ENCODE measurements at places on chromosomes 11 and 22.

DNA sequence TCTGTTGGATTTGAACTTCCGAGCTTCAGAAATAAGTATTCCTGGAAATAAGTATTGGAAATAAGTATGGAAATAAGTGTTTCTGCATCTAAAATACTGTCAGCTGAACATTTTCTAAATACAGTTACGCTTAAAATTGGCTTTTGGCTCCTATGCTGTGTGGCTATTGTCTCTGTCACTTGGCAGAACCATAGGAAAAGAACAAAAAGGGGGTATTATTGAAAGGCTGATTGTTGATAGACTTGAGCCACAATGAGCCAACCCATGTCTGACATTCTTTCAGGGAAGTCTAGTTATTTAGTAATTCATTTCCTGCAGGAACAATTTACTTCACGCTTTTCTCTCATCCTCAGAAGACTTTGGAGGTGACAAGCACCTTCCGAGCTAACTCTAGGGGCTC is 32.5 kb upstream of the LARGE1 start:
- DNase-seq = no peak

DNA sequence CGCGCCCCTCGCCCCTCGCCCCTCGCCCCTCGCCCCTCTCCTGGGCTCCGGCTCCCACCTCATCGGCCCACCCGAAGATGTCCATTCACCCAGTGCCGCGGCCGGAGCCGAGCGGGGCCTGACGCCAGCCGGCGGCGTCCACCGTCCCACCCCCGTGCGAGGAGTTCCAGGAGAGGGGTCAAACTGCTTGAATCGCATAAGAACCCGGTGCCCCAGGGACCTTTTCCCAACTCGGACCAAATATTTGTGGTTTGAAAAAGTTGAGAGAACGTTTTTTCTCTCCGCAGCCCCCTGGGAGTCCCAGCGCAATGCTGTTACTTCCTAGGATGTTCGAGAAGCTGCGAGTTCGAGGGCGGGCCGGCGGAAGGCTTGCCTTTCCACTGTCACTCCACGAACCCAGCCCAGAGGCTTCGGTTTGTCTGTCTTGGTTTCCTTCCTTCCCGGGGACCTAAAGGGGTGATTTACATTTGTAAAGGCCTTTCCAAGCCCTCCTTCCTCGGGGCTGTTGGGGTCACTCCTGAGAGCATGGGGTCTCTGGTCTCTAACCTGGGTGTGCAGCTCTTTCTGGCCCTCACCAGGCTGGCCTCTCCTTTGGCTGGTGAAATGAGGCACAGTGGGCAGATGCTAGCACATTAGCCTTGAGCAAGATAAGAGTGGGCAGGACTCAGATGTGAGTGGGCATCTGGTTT is 38.0 kb downstream of the ETS1 start:
- DNase-seq = no peak

GRCh38 chr11:59191890-59192289 is 20.0 kb downstream of the DTX4 start:
- DNase-seq = no peak

DNA sequence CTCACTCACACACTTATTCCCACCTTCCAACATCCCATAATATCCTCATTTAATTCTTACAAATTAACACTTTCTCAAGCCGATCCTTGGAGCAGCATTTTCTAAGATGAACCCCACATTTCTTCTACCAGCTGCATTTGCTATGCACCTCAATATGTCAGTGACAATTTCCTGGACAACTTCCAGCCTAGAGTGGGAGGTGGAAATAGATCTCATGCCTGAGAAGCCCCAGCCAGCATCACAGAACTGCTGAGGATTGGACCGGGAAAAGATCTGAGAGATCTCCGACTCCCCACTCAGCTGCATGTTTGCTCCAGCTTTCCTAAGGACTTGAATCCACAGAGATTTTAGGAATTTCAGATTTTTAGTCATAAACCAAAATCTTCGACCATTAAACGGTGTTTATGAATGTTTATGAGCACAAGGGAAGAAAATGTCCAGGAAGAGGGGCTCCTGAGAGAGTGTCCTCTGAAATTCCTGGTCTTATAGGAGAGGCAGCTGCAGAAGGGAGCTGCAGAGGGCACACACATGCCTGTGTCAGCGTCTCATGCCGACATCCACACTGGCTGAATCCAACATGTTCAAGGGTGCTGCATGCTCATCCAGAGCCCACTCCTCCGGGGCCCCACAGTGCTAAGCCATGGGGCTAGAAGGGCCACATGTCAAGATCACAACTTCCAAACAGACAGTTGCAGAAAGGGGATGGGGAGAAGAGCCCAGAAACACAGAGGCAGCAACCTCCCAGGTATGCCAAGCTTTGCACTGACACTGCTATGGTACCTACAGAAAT is 68.6 kb downstream of the MICAL3 start:
- no peak for DNase-seq

GRCh38 chr11:43810929-43811596 is 69.6 kb upstream of the ALKBH3 start:
- no peak for DNase-seq

DNA sequence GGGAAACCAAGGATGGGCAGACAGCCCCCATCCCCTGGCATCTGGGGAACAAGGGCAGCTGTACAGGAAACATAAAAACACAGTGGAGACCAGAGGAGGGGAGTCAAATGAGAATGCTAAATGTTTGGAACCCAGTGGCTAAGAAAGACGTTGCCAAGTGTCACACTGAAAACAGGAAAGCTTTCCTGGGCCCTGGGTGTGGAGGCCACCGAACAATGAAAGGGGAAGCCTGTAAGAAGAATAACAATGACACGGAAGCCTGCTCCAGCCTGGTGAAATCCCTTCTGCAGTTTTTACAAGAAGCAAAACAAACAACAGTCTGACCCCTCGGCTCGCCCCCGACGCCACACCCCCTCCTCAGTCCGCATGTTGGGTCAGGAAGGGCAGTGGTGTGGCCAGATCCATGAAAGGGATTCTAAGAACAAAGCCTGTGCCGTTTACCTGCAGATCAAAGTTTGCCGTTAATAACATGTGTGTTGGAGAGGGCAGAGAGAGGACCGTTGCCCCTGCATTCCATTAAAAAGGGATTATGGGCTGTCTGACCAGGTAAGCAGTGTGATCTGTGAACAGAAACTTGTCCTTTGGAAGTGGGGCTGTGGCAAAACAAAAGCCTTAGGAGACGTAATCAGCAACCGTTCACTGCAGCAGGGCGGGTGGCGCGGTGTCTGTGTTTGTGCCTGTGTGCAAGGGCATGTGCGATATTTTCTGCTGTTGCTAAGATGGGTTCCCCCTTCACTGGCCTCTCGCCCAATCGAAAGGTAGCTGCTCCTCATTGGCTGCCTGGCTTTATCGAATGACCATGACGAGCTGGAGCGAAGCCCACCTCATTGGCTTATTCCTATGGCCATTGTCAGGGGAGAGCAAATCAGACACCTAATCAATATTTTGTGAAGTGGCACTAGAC is 113.7 kb upstream of the BLID start:
- DNase-seq = no peak

GRCh38 chr11:120028897-120029258 is 109.0 kb downstream of the TRIM29 start:
- DNase-seq = no peak

- no peak for DNase-seq
Measured at GRCh38 chr11:69732910-69733309, 29.1 kb upstream of the FGF19 start.

- DNase-seq = no peak
Measured at GRCh38 chr11:95766701-95767100, 22.9 kb downstream of the FAM76B start.

DNA sequence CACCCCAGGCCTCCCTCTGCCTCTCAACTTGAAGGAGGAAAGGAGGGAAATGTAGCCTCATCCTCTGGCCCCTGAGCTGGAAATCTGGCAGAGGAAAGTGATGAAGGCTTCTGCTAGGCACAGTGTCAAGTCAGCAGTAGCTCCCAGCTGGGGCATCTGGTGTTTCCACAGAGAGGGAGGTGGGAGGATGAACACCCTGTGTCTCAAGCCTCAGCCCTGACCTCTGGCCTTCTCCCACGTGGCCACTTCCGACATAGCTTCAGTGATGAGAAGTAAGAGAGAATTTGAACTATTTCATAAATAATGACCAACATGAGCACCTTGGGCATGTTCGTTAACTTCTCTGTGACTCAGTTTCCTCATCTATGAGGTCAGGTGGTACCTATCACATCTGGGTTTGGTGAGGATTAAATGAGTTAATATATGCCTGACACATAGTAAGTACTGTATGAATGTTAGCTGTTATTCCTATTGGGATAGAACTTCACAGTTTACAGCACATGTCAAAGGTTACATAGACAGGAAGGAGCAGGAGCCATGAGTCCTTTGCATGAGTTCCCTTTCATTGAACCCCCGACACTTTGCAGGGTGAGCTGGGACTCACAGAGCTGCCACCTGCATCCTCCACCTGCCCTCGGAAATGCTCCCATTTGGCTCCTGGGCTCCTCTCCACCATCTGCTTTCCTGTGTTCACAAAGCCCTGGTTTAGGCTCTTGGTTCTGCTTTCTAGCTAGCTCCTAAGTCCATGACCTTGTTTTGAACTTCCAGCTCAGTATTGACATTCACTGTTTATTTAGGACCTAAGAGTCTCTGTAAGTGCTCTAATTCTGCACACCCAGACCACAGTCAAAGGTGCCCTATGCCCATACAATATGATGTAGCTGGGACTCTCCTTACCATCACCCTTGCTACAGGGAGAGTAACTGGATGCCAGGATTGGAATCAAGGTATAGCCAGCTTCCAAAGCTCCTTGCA is 61.7 kb downstream of the CSNK2A3 start:
- DNase-seq = no peak

DNA sequence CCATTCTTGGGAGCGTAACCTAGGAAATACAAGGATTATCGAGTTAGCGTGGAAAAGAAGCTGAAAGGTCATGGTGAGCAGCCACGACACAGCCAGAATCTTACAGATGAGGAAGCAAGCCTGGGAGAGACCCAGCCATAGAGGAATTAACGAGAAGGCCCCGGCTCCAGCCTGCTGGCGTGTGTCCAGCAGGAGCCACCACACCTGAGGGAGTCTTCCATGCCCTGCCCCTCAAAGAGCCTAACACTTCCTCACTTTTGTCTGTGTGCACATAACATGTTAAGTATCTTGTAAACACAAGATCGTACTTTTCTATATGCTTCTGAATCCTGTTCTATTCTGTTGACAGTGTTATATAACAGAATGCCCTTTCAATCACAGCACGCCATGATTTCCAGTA is 18.1 kb downstream of the CECR2 start:
- no peak for DNase-seq

DNA sequence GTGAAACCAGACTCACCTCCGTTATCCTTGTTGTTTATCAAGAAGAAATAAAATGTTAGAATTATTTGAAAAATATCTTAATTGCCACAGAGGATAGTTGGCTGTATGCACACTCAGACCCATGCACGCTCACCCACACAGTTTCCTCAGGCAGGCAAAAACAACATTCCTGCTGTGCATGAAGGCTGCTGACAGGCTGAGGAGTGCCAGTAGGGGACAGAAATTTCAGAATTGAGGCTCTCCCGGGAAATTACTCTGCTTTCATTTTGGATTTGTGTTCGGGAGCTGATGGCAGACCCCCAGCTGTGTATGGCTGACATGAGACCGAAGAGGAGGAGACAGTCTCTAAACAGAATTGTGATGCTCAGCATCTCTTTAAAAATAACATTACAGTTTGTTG is 87.5 kb downstream of the AMOTL1 start:
- no peak for DNase-seq

DNA sequence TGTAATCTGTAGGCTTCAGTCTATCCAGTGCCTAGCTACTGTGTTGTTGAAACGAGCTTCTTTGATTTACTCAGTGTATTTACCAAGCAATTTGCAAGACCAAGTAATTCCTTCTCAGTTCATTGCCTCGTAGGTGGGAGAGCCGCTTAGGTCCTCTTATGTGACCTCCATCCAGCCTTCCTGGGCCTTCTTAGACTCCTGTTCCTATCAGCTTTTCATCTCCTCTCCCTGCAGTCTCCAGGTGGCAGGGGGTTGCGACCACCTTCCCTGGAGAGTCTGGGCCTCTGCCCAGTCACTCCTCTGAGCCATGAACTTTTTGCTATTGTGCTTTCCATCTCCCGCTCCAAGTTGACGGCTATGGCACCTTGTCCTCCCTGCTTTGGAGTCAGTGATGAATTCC is 251.8 kb downstream of the KIRREL3 start:
- no peak for DNase-seq

GRCh38 chr11:80188076-80188627 is 747.3 kb upstream of the TENM4 start:
- DNase-seq = no peak

DNA sequence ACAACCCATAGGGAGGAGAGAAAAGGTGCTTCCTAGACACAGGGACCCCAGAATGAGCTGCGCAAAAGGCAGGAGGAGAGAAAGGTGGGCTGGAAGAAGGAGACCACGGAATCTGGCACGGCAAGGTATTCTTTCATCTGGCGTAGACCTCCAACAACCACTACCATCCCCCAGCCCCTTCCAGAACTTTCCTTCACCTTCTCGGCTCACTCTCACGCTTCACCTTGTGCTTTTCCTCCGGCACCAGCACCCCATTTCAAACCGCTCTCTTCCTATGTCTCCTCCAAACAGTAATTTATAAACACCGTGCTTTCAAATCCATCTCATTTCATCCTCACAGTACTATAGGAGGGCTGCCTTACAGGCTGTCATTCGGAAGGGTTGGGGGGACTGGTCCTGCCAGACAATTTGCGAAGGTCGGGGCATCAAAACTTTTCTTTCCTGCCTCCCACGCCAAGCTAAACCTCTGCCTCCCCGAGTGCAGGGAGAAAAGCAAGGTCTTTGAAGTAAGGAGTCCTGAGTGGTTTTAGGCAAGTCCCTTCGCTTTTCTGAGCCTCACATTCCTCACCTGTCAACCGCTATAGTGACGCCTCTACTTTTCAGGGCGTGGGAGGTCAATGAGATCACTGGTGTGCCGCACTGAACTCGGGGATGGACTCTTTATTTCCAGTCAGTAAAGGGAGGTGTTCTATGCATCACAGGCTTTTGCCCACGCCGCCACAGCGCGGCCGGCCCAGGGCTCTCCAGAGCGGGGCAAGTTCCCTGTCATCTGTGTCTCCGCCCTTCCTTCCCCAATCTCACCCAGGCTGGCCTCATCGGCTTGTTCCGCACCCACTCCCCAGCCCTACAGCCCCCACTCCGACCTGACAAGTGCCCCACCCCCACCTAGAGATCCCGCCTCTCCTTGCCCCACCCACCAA is 800 bp downstream of the KCTD21 start:
- DNase-seq = peak; percentile 37

GRCh38 chr22:46537946-46538813 is 760 bp upstream of the CELSR1 start:
- DNase-seq = no peak

DNA sequence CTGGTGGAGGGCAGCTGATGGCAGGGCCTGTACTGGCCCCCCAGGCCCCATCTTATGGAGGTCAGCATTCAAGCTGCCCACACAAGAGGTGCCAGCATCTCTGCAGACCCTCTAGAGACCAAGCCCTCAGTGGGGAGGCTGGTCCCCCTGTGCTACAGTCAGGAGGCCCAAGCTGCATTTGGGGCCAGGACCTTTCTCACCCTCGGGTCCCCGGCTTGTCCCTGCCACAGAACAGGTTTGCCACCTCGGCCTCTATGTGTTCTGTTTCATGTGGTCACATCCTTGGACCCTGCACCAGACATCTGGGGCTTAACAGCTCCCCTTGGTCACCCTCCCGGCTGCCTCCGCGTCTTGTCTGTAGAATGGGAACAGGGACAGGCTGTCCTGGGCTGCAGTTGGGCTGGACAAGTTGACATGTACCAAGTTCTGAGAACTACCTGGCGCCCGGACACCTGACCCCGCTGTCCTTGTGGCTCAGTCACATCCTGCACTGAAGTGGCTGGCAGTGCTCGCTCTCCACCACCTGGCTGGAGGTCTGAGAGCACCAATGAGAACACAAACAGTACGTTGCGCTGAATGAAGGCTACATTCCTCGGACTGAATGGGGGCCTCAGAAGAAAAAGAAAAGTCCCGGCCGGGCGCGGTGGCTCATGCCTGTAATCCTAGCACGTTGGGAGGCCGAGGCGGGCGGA is 2.7 kb upstream of the PLXNB2 start:
- no peak for DNase-seq
